ENCODE measurements at places on chromosomes 4 and X. TPM values are rescaled to one million over a fixed set of nuclear protein-coding genes. Genes with fewer than 3 reads are reported as not detected.
A peak's percentile ranks its signal among the peaks of the same experiment; 100 is the strongest.

GRCh38 chr4:24632011-24632410 lies 47.7 kb upstream of the DHX15 start:
- no peak for DNase-seq

DNA sequence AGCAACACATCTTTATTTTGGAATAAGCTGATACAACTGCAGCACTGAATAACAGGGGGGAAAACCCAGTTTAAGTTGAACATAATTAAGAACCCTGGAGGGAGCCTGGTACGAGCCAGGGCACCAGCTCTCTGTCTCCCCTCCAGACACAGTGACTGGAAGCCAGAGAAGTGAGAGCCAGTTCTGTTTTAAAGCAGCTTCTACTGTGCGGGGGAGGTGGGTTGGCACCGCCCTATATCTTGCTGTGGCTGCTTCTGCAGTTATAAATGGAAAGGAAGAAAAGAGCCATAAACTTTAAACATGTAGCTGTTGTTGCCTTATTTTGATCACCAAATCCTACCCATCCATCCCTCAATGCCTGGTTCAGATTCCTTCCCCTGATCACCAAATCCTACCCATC lies 207.9 kb upstream of the ANXA3 start:
- no peak for DNase-seq

- DNase-seq: no peak
Measured at GRCh38 chrX:1734806-1735205, 119.9 kb downstream of the ASMT start.

GRCh38 chr4:159722918-159723317 lies 620.0 kb downstream of the RAPGEF2 start:
- no peak for DNase-seq

DNA sequence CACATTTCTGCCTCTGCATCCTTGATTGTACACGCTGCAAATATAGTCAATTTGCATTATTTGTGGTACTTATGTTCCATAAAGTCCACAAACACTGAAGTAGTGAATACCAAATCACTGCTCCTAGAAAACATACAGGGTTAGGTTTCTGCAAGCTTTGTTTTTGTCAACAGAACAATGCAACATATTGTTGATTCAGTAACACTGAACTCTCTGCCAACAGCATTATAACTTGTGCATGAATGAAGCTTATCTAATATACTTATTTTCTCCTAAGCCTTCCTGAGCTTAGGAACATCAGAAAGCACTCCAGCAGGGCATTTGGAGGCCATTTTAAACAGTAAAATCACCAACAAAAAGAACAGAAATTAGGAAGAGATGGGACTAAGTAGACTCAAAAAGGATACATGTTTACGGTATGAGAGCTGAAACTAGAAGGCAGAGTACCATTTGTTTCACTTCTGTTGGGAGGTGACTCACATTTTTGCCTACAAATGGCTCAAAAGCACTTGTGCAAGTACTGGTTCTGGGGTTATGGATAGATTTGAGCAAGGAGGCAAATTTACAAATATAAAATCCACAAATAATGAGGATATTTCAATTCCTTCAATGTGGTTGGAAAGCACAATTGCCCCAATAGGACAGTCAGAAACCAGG lies 14.1 kb downstream of the COX18 start:
- DNase-seq: no peak

- no peak for DNase-seq
Measured at GRCh38 chr4:94472056-94472826, 20.5 kb downstream of the PDLIM5 start.

- no peak for DNase-seq
Measured at GRCh38 chr4:6044805-6045204, 26.6 kb upstream of the C4orf50 start.

DNA sequence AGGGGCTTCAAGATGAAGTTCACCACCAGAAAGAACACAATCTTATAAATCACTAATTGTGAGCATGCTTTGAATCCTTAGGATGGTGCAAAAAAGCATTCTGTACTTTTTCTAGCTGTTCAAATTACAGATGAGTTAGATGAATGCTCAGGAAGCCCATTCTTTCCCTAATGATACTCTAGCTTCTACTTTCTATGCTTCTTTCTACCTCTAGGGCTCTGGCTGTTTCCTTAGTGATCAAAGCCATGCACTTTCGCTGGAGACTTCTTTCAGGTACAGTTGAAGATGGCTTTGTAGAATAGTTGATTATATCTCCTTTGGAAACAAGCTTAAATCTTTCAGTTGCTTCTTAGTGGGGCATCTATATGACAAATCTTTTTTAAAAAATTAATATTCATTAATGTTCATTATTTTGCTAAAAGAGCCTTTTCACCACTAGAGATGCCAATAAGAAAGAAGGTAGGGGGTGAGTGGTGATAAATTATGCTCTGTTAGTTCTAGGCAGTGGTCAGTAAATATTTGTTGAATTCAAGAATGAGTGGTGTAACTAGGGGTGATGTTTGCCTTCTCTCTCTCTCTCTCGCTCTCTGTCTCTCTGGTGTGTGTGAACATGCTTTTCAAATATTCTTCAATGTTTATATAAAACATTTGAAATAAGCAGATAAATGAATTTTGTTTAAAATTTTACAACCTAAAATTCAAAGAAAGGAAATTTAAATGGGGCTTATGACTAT lies 169.4 kb downstream of the GLUD2 start:
- no peak for DNase-seq

DNA sequence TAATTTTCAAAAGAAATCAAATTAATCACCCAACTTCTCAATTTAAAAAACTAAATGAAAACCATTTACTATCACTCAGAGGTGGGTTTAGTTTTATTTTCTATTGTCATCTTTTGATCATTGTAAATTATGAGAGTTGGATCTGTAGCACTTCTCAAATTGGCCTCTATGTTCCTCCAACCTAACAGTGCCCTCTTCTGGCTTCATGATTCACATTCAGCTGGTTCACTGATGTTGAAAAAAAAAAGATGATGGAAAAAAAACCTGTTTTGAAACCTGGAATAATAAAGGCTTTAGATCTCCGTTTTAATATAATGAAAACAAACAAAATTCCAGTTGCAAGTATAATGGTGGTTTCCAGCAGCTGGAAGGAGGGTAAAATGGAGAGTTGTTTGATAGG lies 2.4 kb upstream of the NBDY start:
- DNase-seq: peak; percentile 41

- no peak for DNase-seq
Measured at GRCh38 chrX:136354201-136354600, 53.4 kb downstream of the ADGRG4 start.

DNA sequence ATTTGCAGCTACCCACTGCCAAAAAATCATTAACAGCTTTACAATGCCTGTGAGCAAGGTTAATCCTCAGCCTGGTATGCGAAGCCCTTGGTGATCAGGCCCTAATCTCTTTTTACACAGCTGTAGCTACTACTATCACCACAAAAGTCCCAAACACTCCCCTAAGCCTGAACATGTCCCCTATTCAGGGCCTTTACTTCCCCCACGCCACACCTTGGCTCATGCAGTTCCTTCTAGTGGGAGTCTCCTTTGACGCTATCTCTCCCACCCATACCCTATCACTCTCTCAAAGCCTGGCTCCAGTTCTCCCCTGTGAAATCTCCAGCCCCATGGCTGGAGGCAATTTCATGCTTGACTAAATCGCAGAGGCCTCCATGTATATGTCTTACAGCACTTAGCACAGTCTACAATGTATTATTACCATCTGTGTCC lies 90.6 kb upstream of the CBR4 start:
- DNase-seq: no peak

DNA sequence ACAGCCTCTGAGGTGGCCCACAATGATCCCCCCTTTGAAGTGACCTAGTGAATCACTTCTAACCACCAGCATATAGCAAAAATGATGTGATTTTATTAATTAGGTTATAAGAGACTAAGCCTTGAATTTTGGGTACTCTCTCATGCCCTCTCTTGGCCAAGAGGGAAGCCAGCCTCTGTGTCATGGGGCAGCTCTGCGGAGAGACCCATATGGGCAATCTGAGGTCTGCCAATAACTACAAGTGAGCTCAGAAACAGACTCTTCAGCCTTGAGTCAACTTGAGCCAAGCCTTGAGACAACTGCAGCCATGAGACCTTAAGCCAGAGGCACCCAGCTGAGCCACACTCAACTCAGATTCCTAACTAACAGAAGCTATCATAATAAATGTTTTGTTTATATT lies 45.7 kb downstream of the MANBA start:
- DNase-seq: no peak

- DNase-seq: no peak
Measured at GRCh38 chr4:159308566-159309340, 205.9 kb downstream of the RAPGEF2 start.

DNA sequence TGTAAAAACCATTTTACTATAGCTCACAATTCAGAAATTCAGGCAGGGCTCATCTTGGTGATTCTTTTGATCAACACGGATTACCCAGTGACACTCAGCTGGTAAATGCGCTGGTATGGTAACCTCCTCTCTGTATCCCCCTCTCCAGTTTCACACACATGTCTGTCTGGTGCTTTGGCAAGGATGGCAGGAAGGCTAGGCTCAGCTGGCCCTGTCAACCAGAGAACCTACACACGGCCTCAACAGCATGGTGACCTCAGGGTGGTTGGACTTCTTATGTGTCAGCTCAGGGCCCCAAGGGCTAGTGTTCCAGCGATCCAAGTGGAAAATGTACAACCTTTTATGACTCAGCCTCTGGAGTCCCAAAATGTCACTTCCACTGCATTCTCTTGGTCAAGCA lies 55.7 kb upstream of the EOLA2 start:
- DNase-seq: no peak

DNA sequence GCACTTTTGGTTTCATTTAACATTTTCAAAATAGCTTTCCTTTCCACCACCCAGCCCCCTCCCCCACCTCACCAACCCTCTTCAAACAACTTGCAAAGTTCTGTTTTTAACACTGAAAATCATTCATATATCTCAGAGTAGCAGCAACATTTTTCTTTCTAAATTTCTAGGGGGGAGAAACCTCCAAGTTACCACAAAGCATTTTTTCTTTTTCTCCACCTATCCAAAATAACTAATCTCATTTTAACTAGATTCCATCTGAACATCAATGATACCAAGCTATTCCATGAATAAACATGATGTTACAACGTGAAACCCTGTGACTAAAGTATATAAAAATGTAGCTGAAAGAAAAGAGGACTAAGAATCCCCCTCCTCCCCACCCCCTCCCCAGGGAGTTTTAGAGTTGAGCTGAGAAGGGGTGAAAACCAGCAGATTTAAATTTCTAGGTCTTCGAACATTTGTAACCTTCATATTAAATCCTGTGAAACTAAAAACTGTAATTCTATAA lies 5.2 kb downstream of the LDB2 start:
- DNase-seq: no peak

DNA sequence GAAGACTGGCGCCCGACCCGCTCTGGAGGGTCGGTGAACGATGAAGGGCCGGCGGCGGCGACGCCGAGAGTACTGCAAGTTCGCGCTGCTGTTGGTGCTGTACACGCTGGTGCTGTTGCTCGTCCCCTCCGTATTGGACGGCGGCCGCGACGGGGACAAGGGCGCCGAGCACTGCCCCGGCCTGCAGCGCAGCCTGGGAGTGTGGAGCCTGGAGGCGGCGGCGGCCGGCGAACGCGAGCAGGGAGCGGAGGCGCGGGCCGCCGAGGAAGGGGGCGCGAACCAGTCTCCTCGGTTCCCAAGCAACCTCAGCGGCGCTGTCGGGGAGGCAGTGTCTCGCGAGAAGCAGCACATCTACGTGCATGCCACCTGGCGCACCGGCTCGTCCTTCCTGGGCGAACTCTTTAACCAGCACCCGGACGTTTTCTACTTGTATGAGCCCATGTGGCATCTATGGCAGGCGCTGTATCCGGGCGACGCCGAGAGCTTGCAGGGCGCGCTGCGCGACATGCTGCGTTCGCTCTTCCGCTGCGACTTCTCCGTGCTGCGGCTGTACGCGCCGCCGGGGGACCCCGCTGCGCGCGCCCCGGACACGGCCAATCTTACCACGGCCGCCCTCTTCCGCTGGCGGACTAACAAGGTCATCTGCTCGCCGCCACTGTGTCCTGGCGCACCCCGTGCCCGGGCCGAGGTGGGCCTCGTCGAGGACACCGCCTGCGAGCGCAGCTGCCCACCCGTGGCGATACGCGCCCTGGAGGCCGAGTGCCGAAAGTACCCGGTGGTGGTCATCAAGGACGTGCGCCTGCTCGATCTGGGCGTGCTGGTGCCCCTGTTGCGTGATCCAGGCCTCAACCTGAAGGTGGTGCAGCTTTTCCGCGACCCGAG lies 568 bp downstream of the CHST7 start:
- DNase-seq: peak; percentile 83

FDCSP gene
- not detected for total RNA-seq

CFAP47 gene
- total RNA-seq: not detected

F11 gene
- not detected for total RNA-seq

CYBB gene
- not detected for total RNA-seq

VCX3A gene
- total RNA-seq: not detected

LEF1 gene
- total RNA-seq: 29.4 TPM

TENT5D gene
- total RNA-seq: not detected

EPGN gene
- not detected for total RNA-seq

SPANXA1 gene
- total RNA-seq: not detected

CCDC149 gene
- not detected for total RNA-seq

Data from activated CD8-positive, alpha-beta memory T cell treated with anti-CD3 and anti-CD28 coated beads, Interleukin-2, amount 10 ng/mL, durations not matched to agents 7 days and 5 days (primary cell).